Activated T-helper 9 cell treated with anti-CD3 and anti-CD28 coated beads, Interleukin-2, amount 50 U/mL, for 16 hours (primary cell): ENCODE measurements at places on chromosomes 16 and 17.

DNA sequence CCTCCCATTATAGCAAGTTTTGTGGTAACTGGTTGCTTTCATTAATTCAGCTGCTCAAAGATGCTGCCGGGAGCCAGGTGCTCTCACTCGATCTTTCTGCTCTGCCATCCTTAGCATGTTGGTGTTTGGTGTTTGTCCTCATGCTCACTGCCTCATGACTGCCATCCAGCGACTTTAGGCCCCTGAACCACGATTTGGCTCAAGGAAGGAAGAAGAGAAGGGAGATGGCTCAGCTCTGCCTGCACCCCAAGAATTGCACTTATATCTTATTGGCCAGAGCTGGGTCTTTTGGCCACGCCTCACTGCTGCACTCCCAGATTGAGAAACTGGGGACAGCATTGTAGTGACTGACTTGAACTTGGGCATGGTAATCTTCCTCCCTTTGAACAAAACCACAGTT lies 52.7 kb downstream of the ARSG start:
- no peak for DNase-seq

DNA sequence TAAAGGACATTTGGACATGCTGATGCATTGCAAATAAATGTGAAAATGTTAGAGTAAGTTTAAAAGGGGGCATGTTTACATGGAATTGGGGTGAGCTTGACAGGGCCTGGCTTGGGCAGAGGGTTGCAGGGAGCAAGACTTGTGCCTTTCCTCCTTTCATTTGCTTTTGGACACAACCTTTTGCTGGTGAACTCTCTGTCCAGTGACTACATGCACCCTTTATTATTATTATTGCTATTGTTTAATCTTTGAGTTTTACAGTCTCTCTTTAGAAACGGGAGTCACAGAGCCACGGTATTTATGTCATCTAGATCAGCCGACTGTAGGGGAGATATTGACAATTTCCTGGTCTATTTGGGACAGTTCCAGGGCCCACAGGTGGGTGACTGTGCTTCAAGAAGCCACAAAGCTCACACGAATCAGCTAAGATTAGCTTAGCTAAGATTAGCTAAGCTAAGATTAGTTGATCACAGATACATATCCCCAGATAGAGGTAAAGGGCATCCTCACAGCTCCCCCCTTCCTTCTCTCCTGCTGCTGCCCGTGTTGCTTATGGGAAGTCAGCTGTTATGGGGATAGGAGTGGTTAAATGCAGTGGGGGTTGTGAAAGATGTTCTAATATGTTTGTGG lies 28.9 kb upstream of the ETV4 start:
- no peak for DNase-seq

DNA sequence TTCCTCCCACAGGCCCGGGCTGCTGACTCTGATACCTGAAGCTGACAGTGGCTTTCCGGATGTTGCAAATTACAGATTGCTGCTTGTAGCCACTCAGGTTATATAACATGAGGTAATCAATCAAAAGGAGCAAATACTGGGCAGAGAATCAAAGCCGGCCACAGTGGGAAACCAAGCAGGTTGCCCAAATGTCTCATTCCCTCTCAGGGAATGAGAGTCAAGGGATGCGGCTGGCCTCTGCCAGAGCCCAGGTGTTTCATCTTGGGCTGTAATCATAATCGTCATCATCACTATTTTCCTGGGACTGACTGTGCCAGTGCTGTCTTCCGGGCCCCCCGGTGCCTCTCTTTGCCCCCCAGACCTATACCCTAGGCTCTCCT lies 292.4 kb upstream of the FOXF1 start:
- DNase-seq, result no peak

GRCh38 chr16:57628008-57628781 lies at the start of gene ADGRG1:
Gene ADGRG1 (plus strand): TSS chr16:57628630. CDS start chr16:57650288, 21,658 bp downstream.
- DNase-seq, result peak; percentile 38

GRCh38 chr17:30550512-30551273 lies 73.5 kb downstream of the GOSR1 start:
- DNase-seq, result no peak

- DNase-seq, result no peak
Measured at GRCh38 chr17:49738456-49739163, 25.3 kb downstream of the FAM117A start.

DNA sequence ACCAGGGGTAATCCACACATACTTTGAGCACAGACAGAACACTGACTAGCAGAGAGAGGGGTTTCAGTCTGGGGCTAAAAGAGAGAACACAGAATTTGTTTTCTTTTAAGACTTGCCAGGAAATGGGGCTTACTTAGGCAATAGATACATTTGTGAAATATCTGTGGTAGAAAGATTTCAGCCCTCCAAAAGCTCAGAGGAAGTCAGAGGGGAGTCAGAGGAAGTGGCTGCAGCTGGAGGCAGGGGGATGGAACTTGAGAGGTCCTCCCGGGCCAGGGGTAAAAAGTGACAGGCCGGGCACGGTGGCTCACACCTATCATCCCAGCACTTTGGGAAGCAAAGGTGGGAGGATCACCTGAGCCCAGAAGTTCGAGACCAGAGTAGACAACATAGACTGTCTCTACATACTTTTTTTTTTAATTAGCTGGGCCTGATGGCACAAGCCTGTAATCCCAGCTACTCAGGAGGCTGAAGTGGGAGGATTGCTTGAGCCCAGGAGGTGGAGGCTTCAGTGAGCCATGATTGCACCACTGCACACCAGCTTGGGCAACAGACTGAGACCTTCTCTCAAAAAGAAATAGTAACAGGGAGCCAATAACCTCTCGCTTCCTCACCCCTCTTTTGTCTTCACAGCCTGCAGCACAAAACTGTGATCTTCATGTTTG lies 49.9 kb downstream of the NLRC5 start:
- DNase-seq, result no peak

- no peak for DNase-seq
Measured at GRCh38 chr17:32604966-32605365, 118.2 kb downstream of the CDK5R1 start.

DNA sequence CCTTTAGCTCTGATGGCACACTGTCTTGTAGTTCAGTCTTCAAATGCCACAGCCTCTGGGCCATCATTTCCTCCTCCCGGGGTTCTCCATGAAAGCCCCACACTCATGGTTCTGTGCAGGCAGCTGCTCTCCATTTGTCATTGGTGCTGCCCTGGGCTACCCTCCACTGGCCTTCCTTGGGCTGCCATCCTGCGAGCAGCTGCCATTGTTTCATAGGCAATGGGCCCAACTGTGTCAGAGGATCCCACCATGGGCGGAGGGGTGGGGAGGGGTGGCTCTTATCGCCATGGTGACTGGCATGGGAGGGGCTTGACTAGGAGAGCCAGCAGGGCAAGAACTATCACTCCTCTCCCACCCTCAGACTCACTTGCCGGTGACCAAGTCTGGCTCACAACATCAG lies 38.6 kb upstream of the BRD7 start:
- DNase-seq, result no peak

DNA sequence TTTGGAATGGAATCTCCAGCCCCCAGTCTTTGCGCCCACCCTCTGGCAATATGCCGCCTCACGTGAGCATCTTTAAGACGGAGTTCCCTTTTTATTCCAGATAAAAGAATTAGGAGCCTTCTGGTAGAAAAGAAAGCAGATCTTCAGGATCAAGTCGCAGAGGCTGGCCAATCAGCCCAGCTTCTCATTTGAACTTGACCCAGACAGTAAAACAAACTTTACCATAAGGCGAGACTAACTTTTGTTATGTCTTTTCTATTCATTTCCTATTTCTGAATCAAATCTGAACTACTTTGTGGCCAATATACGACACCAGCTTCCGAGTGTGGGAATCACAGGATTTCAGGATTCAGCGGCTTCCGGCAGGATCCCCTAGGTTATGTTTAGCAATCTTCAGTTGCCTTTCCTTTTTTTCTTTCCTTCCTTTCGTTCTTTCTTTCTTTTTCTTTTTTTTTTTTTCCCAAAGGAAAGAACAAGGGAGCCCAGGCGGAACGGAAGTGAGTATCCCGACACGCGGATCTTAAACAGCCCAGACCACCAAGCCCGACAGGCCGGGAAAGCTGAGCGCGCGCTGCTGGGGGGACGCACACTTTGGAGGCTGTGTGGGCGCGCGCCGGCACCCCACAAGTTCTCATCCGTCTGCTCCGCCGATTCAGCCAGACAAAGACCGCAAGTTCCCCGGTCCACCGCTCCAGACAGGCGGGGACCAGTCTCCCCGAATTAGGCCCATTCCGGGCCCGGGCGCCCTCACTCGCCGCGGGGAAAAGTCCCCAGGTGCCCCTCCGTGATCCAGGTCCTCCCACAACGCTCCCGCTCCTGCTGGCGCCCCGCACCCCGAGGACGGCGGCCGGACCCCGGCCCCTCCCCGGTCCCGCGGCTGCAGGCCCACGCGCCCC lies 633 bp downstream of the TBC1D16 start:
- DNase-seq, result peak; percentile 10

DNA sequence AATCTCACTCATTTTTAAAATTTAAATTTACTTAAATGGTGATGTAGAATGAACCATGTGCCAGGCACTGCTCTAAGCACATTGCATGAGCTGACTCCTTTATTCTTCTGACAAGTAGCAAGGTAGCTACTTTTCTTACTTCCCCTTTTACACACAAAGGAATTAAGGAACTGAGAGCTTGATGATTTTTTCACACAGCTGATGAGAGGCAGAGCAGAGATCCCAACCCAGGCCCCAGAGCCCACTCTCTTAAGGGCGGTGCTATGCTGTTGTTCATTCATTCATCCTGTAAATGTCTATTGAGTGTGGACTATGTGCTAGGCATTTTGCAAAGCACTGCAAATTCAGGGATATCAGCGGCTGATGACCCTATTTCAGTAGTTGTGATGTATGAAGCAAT lies 17.9 kb downstream of the SEC14L5 start:
- no peak for DNase-seq

GRCh38 chr17:50766222-50767023 lies 895 bp downstream of the ANKRD40CL start:
- DNase-seq, result no peak

DNA sequence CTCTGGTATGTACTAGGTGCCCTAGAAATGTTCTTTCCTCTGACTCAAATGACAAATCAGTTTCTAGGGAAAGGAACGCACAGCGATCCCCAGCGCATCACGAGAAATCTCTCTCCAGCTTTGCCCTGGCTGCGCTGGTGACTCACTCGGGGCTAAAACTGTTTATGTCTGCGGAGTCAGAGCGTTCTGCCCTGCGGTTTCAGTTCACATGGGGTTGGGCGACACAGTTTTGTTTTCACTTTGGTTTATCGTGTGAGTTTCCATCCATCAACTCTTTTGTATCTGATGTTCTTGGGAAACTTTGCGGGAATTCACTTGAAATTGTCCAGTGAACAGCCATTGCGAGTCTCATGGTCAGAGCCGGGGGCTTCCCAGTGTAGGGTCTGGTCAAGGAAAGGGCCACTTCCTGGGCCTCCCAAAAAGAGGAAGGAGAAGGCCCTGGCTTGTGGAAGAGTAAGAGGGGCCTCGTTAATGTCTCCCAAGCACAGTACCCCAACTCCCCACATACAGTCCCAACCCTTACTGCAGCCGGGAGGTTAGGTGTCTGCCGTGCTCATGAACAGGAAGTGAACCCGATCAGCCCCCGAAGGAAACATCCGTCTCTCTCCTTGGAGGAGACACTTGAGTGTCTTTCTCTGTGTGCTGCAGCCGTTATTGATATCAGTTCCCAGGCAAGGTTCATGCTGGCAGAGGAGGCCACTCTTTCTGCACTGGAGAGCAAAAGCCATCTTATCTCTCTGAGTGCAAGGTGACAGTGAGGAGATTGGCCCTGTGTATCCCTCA lies 643.2 kb downstream of the WWOX start:
- DNase-seq, result peak; percentile 77

DNA sequence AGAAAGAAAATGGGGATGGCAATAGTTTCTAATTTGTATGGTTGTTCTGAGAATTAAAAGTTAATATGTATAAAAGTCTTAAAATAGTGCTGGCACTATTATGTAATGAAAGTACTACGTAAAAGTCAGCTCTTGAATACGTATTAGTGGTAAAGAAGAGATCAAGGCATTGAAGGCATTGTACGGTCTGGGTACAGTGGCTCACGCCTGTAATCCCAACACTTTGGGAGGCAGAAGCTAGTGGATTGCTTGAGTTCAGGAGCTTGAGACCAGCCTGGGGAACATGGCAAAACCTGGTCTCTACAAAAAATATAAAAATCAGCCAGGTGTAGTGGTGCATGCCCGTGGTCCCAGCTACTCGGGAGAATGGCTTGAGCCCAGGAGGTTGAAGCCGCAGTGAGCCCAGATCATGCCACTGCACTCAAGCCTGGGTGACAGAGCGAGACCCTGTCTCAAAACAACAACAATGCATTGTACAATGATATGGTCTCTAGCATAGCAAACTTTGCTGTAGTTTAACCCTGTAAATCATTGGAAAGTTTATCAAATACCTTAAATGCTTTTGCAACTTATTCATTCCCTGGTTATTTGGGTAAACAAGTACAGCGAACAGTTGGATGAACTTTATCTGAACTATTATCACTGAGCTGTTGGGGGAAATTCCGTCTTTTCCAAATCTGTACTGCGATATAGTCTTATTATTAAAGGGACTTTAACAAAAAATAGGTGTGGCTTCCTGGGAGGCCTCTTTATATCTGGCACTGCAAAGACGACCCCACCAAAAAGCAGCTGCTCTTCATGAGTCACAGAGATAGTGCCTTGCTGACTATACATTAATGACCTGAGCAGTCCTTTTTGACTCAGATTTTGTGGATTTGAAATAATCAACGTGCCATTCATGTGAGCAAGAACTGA lies 73.6 kb downstream of the GPRC5B start:
- no peak for DNase-seq

DNA sequence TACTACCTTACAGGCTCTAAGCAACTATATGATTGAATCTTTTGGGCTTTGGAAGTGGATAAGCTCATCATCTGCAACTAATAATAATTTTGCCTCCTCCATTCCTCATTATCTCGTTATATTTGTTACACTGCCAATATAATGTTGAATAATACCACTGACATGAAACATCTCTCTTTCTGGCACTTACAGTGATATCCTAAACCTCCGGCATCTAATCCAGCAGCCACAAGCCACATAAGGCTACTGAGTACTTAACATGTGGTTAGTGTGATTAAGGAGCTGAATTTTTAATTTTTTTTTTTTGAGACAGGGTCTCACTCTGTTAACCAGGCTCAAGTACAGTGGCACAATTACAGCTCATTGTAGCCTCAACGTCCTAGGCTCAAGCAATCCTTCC lies 9.6 kb downstream of the CDC42EP4 start:
- no peak for DNase-seq

GRCh38 chr17:27597188-27597580 lies 33.8 kb upstream of the LGALS9 start:
- DNase-seq, result no peak

DNA sequence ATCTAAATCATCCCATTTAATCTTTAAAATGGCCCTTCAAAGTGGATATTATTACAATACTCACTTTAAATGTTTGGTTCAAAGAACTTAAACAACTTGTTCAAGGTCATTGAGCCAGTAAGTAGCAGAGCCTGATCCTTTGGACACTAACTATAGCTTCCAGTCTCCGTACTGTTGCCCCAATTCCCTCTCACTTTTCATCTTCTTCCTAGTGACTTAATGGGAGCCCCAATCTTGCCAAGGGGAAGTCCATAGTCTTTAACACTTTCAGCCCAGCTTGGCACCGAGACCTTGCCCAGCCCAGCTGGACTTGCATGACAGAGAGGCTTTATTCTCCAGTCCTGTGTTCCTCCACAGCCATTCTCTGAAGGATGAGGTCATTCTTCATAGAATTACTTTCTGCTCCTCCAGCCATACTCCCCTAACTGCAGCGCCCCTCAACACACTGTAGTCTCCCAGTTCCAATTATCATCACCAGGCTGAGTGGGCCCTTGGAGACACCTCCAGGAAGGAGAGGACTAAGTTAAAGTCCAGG lies 49.2 kb upstream of the NLK start:
- no peak for DNase-seq
